Brain (organoid and tissue), 16 donors: ENCODE measurements at places on chromosomes 3 and 15. TPM values are rescaled to one million over a fixed set of nuclear protein-coding genes. Genes with fewer than 3 reads are reported as not detected.

The SNURF gene
- 5.7 TPM for polyA plus RNA-seq

The OR5K2 gene
- polyA plus RNA-seq = not detected

The DNAJA4 gene
- 24.2 TPM for polyA plus RNA-seq

The SLC22A13 gene
- not detected for polyA plus RNA-seq

The PODXL2 gene
- polyA plus RNA-seq = 133 TPM

The IFRD2 gene
- 16.7 TPM for polyA plus RNA-seq

The EFCC1 gene
- 0.97 TPM for polyA plus RNA-seq

The PEAK1 gene
- 7.0 TPM for polyA plus RNA-seq

The CHRNA7 gene
- 1.8 TPM for polyA plus RNA-seq

The OR5H6 gene
- polyA plus RNA-seq = not detected

The GOLGA8N gene
- polyA plus RNA-seq = 0.61 TPM

The GOLGA6A gene
- polyA plus RNA-seq = not detected

The COMMD4 gene
- 106 TPM for polyA plus RNA-seq

The EPHA3 gene
- polyA plus RNA-seq = 0.44 TPM

The CKMT1A gene
- 40.5 TPM for polyA plus RNA-seq

The KAT2B gene
- polyA plus RNA-seq = 6.8 TPM

The STRIT1 gene
- not detected for polyA plus RNA-seq

The DBR1 gene
- 6.0 TPM for polyA plus RNA-seq

The CHRNA5 gene
- 3.9 TPM for polyA plus RNA-seq

The GPR176 gene
- 22.8 TPM for polyA plus RNA-seq

The TMPRSS7 gene
- polyA plus RNA-seq = not detected

The LDHAL6B gene
- polyA plus RNA-seq = not detected

The FETUB gene
- polyA plus RNA-seq = not detected

The LRTM1 gene
- not detected for polyA plus RNA-seq

The TLE3 gene
- polyA plus RNA-seq = 15.7 TPM

The DNAH12 gene
- polyA plus RNA-seq = not detected

The SMAD3 gene
- polyA plus RNA-seq = 7.8 TPM

The SLC2A2 gene
- polyA plus RNA-seq = not detected

The PPP1R14D gene
- polyA plus RNA-seq = 0.66 TPM

The C3orf20 gene
- not detected for polyA plus RNA-seq

The C15orf62 gene
- polyA plus RNA-seq = 1.1 TPM

The GOLGA6L4 gene
- polyA plus RNA-seq = not detected

The SH3GL3 gene
- 16.8 TPM for polyA plus RNA-seq

The HIGD1A gene
- polyA plus RNA-seq = 252 TPM

The ANKUB1 gene
- polyA plus RNA-seq = not detected

The GOLGA6L2 gene
- not detected for polyA plus RNA-seq

The DHFR2 gene
- polyA plus RNA-seq = 3.8 TPM

The SLC25A20 gene
- polyA plus RNA-seq = 11.0 TPM

The PYGO1 gene
- 0.95 TPM for polyA plus RNA-seq

The PLA1A gene
- 2.4 TPM for polyA plus RNA-seq

The GOLGA6B gene
- not detected for polyA plus RNA-seq

The SNUPN gene
- 21.8 TPM for polyA plus RNA-seq

The DZIP1L gene
- 1.4 TPM for polyA plus RNA-seq

The ARPP21 gene
- 9.4 TPM for polyA plus RNA-seq

The GPR15 gene
- not detected for polyA plus RNA-seq

The THBS1 gene
- polyA plus RNA-seq = 0.92 TPM

The HOMER2 gene
- 12.1 TPM for polyA plus RNA-seq

The DUT gene
- polyA plus RNA-seq = 96.5 TPM

The CD96 gene
- polyA plus RNA-seq = 0.14 TPM

The TMIE gene
- 2.1 TPM for polyA plus RNA-seq

The PEX11A gene
- polyA plus RNA-seq = 6.5 TPM

The GHSR gene
- not detected for polyA plus RNA-seq

The CFAP44 gene
- polyA plus RNA-seq = 1.0 TPM

The MOBP gene
- polyA plus RNA-seq = 204 TPM

The IL12A gene
- polyA plus RNA-seq = 0.34 TPM

The KBTBD8 gene
- 0.66 TPM for polyA plus RNA-seq

The RPL32 gene
- polyA plus RNA-seq = 2,489 TPM

The FANCD2OS gene
- polyA plus RNA-seq = not detected
